CD4-positive, alpha-beta T cell treated with Interleukin-21 for 1 hour (primary cell): ENCODE measurements at places on chromosomes 5 and 9.
A peak's percentile ranks its signal among the peaks of the same experiment; 100 is the strongest.

DNA sequence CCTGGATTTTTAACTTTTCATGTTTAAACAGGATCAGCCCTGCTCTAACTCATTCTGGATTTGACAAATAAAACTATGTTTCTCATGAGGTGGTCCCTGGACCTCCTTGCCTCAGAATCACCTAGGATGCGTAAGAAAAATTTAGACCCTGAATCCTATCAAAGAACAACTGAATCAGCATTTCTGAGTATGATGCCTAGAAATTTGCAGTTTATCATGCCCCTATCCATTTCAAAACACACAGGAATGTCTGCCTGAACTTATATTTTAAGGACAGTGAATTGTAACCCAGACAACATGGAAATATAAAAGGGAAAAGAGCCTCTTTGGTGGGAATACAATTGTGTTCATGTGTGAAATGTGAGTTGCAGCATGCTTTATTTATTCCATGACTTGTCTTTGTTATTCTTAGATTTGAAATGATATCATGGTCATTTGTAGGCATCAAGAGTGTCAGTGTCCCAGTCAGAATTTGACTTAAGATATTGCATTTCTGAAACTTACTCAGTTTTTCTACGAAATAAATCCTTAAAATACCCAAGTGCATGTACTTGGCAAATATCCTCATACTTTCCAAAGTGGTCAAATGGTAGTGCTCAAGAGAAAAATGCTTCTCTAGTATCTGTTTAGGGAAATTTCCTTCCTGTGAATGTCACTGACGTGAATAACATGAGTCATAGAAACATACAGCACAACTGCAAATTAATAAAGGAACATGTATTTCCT is 144.3 kb downstream of the GIN1 start:
- no peak for DNase-seq

DNA sequence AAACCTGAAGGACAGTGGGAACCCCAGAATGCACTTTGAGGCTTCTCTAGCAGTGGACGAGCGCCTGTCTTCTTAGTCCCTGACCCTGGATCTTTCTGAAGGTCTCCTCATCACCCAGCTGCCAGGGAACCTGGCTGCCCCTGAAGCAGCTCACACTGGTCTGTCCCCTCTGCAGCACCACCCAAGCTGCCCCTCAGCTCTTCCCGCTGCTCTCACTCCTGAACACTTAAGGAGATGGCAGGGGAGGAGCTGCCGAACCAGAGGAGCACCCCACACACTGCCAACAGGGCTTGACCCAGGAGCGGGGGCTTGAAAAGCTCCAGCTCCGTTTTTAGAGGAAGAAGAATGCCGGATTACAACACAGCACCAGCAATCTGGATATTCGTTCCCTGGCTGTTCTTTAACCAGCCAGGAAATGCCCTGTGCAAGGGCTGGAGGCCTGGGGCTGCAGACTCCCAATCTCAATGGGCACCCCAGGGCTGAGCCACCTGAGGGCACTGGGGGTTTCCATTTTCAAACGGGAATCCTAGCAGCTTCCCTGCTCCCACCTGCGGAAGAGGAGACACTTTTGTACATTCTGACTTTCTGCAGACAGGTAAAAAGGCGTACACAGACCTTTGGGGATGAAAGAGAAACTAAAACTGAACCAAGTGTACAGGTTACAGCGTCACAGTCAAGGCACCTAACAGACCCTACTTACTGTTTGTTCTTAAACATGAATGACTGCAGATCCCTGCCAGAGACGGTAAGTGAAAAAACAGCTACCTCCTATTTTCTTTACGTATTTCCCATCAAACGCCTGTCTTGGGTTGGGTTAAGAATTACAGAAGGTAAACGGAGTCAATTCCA is 36.3 kb downstream of the GOLM1 start:
- DNase-seq: no peak

DNA sequence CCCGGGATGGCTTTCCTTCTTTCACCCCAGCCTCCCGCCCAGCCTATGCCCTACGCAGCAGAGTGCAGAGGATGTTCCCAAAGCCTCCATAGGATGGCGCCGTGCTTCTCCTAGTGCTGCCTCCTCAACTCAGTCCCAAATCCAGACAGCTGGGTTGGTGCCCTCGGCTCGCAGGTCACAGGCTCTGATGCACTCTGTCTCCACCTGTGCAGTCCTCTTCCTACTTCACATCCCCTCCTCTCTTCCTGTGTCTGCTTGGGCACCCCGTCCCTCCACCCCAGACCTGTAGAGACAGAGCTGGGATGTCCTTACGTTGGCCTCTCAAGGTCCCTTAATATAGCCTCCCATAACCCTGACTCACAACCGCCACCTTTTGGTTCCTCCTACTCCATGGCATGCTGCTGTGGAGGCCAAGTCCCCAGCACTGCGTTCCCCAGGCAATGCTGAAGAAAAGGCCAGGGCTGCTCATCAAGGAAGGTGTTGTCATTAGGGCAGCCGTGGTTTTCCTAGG is 314.4 kb downstream of the GADD45G start:
- DNase-seq: peak; percentile 44

DNA sequence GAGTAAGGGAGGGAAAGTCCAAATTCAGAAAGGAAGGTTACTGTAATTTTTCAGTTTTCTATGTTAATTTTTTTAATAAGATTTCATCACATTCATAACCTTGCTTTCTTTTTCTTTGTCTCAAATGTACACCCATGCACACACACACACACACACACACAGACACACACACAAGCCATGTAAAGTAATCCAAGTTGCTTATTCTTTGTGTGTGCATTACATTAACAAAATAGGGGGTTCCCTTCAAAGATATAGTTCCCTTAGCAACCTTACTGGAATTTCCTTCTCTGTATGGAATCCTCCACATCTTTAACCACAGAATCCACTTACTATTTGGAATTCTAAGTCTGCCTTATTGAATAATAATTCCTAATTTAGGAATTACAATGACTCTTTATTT is 32.7 kb downstream of the ZNF366 start:
- DNase-seq: no peak

GRCh38 chr5:177538876-177539275 is 15.5 kb downstream of the FAM193B start:
- no peak for DNase-seq
